ENCODE measurements at places on chromosomes 12 and 14.

- DNase-seq, result no peak
Measured at GRCh38 chr14:22185191-22185590, 403.8 kb downstream of the DAD1 start.

- no peak for DNase-seq
Measured at GRCh38 chr14:76948213-76948947, 80.1 kb downstream of the IRF2BPL start.

GRCh38 chr14:94403312-94403932, 15.0 kb upstream of the SERPINA1 start:
- no peak for DNase-seq

GRCh38 chr12:69115951-69116350, 123.4 kb upstream of the CPSF6 start:
- no peak for DNase-seq

GRCh38 chr12:58681730-58682129, 238.6 kb downstream of the LRIG3 start:
- no peak for DNase-seq

DNA sequence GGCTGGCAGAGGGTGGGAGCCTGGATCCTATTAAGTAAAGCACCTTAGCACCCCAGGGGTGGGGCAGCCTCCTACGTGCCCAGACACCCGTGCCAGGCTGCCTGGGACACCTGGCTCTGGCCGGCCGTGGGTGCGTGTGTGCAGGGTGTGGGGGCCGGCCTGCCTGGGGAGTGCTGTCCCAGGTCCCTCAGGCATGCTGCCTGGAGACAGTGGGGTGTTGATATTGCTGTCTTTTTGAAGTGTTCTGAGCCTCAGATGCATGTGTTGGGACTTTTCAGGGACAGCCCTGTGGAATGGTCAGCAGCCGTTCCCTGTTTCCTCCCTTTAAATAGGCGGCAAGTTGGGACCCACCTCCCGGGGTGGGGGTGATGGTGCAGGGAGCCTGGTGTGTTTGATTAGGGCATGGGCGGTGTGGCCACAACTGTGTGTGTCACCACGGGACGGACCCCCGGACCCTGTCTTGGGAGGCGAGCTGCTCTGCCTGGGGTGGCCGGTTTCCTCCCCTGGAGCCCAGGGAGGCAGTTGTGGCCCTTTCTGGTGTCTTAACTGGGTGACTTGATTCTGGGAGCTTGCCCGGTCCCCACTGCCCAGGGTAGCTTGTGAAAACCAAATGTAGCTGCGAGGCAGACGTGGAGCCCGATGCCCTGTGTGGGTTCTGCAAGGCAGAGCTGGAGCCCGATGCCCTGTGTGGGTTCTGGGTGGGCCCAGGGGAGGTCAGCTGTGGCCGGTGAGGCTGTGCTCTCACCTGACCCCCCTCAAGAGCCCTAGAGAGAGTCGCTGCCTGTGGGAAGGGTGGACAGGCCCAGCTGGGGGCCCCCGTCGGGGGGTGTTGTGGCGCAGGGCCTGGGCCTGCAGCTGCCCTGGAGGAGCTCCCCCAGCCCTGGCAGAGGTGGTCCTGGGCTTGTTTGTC, 8.2 kb downstream of the ULK1 start:
- DNase-seq, result no peak

- DNase-seq, result no peak
Measured at GRCh38 chr12:11894890-11895289, 175.8 kb upstream of the BCL2L14 start.

GRCh38 chr12:132414634-132415326, 75.2 kb upstream of the FBRSL1 start:
- peak; percentile 54 for DNase-seq

DNA sequence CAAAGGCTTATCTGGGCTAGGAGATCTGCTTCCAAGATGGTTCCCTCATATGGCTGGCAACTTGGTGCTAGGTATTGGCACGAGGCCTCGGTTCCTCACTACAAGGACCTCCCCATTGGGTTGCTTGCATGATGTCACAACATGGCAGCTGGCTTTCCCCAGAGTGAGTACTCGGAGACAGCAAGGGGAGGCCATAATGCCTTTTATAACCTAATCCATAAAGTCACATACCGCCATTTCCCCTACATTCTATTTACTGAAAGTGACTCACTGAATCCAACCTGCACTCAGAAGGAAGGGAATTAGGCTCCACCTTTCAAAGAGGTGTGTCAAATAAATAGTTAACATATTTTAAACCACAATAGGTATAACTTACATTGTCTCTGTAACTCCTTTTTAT, 130.9 kb downstream of the SAMD4A start:
- DNase-seq, result no peak

GRCh38 chr12:75658901-75659823, 147.8 kb upstream of the KRR1 start:
- DNase-seq, result no peak

DNA sequence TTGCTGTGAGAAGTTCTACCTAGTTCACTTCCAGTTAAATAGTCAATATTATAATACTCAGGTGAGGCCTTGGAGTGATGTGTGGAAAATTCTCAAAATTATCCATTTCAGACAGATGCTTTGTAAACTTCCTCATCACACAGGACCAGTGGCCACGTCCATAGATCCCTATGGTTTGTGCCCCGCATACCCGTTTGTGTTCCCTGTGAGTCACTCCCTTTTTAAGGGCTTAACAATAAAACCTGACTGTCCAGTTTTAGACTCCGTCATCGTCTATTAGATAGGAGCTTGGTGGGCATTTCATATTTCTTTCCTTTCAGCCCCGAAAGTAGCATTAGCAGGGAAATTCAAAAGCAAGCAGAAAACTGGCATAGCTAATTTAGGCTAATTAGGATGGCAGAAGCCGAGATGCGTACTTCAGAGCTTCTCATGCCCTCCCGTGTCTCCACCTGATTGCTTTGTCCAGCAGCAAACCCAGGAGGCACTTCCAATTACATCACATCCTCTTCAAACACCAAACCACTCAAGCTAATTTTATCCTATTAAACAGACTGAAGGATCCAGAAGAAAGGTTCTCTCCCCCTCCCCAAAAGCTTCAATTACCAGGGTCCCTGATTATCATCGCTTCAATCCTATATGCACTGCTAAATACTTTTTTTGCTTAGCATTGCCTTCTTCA, 186.6 kb upstream of the OTX2 start:
- no peak for DNase-seq

DNA sequence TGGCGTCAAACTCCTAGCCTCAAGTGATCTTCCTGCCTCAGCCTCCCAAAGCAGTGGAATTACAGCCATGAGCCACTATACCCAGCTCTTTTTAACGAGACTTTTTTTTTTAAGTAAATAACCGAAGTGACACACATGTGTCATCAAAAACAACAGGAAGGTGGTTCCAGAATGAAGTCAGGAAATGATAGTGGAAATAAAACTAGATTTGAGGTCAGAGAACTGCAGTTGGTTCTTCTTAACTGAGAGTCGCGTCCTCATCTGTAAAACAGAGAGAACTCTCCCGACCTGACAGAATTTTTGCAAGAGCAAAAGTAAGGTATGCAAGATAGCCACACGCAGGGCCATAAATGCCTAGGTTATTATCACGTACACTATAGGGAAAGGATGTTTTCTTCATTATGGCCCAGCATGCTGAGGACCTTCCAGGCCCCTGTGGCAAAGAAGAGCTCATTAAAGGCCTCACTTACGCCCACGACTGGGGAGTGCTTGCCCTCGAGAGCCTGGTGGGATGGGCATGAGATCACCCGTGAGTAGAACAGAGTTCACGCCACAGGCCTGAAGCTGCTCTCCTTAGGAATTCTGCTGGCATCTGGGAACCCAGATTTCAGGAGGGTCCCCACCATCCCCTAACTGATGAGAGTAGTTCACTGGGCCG, 67.2 kb downstream of the SCARB1 start:
- no peak for DNase-seq

- no peak for DNase-seq
Measured at GRCh38 chr12:124609041-124609989, 41.9 kb upstream of the NCOR2 start.
